NB4 (cell line): ENCODE measurements at places on chromosomes 7 and 10.

DNA sequence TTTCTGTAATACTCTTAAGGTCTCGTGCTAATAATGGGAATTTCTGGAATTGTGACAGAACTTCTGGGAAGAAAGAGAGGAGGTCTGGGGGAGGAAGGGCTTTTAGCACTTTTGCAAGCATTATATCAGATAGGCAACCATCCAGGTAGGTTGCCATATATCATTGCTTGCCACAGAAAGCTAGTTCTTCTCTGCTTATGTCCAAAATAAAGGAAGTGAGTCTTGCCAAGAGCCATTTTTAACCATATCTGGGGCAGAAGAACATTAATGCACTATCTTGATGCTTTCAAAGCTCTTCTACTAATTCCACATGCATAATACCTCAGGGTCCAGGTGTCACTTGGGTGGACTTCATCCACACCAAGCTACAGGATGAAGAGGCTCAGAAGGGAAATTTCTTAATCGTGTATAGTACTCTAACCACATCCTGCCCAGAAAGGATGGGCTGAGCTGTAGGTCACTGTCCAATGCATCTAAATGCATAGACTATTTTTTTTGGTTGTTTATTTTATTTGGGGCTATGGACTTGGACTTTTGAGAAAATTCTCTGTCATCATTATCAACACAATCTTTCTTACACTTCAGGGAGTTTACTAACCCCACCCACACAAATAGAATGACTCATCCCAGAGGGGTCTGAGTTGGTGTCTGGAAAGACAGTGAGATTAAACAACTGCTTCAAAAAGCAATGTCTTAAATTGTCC, 68.9 kb upstream of the ADO start:
- peak; percentile 68 for DNase-seq

DNA sequence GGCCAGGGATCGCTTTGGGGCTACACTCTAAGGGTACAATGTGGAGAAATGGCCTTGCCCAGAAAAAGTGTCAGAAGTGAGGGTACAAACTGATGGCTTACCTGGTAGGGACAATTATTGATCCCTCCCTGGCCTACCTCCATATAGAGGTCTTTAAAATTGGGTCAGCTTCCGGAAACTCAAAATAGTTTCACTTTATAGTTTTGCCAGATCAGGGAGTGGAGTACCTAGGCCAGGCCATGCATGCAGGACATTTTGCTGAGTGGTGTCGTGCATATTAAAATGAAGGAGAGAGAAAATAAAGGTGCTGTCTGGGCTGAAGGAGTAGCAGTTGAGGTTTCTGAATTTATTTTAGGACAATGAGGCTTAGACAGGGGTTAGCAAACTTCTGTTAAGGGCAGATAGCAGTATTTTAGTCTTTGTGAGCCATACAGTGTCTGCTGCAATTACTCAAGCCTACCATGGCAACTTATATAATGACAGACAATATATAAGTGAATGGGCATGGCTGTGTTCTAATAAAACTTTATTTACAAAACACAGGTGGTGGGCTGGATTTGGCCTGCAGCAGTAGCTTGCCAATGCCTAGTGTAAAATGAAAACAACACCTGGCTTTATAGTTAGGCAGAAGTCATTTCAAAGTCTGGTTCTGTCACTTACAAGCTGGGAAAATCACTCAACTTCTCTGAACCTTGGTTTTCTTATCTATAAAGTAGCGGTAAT, 176.9 kb upstream of the AOAH start:
- DNase-seq, result no peak

GRCh38 chr10:8269976-8270375, 215.5 kb downstream of the GATA3 start:
- DNase-seq, result no peak

- DNase-seq, result no peak
These were observed 150.5 kb upstream of the IGFBP3 start for GRCh38 chr7:46071601-46072000.
